ENCODE measurements at places on chromosomes 1 and 21.
A peak's percentile ranks its signal among the peaks of the same experiment; 100 is the strongest.

GRCh38 chr1:5745800-5746610, 246.2 kb downstream of the NPHP4 start:
- peak; percentile 65 for DNase-seq

- no peak for DNase-seq
Observed at GRCh38 chr1:118578276-118578675, 393.2 kb upstream of the SPAG17 start.

DNA sequence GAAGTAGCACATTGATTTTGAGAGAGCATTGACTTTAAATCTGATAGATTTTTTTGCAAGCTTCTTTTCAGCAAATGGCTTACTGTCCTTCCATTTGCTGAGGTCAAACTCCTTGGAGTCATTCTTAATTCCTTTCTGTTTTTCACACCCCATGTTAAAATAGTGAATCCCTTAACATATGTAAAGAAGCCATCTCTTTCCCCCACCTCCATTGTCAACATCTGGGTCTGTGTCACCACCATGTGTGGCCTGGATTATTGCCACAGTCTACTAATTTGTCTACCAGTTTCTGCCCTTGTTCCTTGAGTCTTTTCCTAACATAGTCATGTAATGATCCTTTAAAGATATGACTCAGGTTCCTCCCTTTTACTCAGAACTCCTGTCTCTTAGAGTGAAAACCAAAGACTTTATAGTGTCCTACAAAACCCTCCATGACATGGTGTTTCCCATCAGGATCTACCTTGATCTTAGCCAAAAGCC, 104.7 kb downstream of the ST6GALNAC3 start:
- no peak for DNase-seq

- DNase-seq, result peak; percentile 25
Observed at GRCh38 chr21:46325073-46325912, 1.3 kb downstream of the PCNT start.

- peak; percentile 91 for DNase-seq
Observed at GRCh38 chr1:2968471-2968881, 52.8 kb upstream of the ACTRT2 start.

DNA sequence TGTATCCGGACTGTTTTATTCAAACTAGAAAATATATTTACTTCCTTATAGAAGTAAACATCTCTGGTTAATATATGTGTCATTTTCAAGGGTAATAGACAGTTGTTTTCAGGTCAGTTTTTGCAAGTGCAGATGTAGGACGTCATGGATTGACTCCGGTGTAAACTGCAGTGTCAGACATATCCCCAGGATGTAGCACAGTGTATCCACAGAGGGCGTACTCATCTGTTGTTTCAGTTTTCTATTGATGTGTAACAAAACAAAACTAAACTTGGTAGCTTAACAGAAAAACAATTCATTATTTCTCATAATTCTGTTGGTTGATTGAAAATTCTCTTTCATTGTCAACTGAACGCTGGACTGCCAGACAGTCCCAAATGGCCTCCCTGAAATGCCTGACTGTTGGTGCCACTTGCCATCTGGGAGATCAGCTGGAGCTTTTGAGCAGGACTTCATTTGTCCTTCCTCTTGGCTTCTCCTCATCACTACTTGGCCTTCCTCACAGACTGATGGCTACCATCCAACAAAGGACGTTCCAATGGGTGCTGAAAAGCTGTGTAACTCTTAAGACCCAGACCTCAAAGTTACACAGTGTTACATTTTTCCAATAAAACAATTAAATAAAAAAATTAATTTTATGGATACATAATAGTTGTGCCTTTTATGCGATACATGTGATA, 181.6 kb downstream of the NCAM2 start:
- DNase-seq, result no peak

- DNase-seq, result no peak
Observed at GRCh38 chr1:209416716-209417115, 166.8 kb upstream of the CAMK1G start.

GRCh38 chr21:31943561-31943960, 70.7 kb downstream of the HUNK start:
- DNase-seq, result no peak

- no peak for DNase-seq
Observed at GRCh38 chr1:204564835-204565234, 48.6 kb downstream of the MDM4 start.

DNA sequence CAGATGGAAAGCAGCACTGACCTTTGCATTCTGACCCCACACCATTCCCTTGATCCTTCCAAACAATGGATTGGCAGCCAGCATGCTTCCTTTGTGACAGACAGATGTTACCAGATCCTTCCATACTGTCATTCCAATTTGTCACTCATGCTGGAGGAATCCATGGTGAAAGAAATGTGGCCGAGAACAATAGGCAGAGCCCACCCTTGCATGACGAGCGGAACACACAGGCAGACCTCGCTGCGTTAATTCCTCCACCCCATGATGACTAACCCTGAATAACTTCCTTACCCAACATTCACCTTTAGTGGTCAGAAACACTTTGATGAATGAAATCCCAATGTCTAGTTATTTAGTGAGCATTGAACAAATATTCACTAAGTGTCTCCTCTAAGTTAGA, 45.1 kb downstream of the PDPN start:
- DNase-seq, result no peak
